ENCODE measurements at places on chromosomes 5 and 9.

DNA sequence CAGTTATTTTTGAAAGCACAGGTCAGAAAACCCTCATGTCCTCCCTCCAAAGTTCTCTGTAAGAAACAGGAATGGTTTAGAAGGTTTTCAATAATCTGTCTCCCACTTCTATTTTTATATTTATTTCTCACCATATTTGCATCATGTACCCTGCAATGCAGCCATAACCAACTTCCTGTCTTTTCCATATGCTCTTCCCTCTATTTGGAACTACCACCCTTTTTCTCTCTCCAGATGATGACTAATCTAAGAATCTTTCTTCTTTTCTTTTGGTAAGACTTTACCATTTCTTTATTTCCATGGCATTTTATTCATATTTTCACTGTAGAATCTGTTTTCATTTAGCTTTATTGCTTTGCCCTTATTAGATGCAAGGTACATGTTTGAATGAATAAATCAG is 33.9 kb downstream of the MAN2A1 start:
- DNase-seq = no peak

GRCh38 chr5:13478831-13479465 is 465.5 kb downstream of the DNAH5 start:
- peak; percentile 9 for DNase-seq

- no peak for DNase-seq
Observed at GRCh38 chr5:137603356-137603755, 104.2 kb upstream of the SPOCK1 start.

DNA sequence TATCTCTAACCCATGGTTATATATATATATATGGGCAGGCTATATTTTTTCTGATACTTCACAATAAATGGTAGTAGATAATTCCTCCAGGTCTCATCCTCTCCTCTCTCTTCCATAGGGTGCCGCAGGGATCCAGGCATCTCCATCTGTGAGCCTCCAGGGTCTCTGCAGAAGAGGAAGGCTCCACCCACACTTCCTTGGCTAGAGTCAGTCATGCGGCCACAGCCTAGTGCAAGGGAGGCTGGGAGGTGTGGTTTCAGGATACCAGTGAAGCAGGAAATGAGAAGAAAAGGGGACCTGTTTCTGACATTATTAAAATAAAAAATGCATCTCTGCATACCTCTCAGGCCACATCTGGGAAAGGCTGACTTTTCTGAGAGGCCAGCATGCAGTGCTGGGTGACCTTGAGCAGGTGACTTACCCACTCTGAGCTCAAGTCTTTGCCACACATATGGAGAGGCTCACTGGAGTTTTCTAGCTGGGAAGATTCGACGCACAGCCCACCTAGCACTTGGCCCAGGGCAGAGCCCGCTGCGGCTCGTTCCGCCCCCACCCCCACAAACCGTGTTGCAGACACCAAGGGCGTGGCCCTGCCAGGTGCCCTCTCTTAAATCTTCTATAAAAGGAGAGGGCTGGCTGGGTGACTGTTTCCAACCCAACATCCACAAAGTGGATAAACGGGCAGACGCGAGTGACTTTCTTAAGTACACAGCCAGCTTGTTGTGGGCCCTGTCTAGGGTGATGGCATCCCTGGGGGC is 47.9 kb downstream of the OLFM1 start:
- DNase-seq = no peak

DNA sequence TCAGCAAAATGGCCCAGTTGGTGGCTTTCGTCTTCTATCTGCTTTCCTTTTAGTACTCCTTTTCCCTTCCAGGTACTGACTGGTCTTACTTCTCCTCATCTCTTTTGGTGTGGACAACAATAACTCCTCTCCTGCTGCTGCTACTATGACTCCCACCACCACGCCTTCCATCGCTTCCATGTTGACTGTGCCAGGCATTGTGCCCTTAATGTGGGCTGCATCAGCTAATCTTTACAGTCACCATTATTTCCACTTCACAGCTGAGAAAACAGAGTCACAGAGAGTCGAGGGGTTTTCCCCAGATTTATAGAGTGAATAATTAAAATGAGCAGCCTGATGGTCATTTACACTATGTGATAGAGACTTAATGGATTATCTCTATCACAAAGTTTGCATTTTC is 184.9 kb upstream of the IL12B start:
- DNase-seq = no peak
